ENCODE measurements at places on chromosomes 12 and 14.

GRCh38 chr12:76556368-76556767 lies 3.2 kb downstream of the OSBPL8 start:
- DNase-seq = no peak

DNA sequence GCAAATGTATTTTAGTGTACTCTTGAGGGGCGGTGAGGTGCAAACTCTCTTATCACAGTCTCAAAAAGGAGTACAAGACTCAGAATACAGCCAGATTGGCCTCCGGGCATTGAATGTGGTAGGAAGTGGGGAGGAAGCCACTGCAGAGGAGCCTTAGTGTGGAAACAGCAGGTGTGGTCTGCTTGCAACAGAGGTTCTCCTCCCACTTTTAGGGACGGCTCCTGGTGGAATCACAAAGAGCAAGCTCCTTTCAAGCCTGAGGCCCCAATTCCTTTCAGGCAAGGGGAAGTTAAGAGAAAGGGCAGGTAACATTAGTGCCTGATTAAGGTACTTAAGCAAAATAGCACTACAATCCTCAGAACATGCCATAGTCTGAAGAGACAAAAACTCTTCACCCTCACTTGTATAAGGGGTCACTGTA lies 23.7 kb upstream of the SLC2A3 start:
- DNase-seq = no peak

DNA sequence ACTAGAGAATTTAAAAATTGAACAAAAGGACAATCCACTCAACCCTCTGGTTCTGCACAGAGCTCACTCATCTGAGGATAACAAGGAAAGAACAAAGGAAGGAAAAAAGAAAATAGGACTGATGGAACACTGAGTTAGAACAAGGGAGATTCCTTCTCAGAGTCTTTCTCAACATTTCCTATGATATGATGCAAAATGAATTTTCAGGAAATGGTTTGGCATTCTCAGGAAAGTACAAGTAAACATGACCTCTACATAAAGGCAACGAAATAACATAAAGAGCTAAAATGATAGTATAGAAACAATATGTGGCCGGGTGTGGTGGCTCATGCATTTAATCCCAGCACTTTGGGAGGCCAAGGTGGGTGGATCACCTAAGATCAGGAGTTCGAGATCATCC lies 135.8 kb downstream of the ITPR2 start:
- DNase-seq = no peak

- DNase-seq = no peak
Observed at GRCh38 chr12:123966596-123966995, 6.0 kb downstream of the CCDC92 start.
